ENCODE measurements at places on chromosomes 5 and 9.

GRCh38 chr5:64165500-64166200 lies at the start of gene RNF180:
RNF180 (plus strand) TSS chr5:64165843; CDS start chr5:64200808, 34,965 bp downstream.
- no peak for DNase-seq

DNA sequence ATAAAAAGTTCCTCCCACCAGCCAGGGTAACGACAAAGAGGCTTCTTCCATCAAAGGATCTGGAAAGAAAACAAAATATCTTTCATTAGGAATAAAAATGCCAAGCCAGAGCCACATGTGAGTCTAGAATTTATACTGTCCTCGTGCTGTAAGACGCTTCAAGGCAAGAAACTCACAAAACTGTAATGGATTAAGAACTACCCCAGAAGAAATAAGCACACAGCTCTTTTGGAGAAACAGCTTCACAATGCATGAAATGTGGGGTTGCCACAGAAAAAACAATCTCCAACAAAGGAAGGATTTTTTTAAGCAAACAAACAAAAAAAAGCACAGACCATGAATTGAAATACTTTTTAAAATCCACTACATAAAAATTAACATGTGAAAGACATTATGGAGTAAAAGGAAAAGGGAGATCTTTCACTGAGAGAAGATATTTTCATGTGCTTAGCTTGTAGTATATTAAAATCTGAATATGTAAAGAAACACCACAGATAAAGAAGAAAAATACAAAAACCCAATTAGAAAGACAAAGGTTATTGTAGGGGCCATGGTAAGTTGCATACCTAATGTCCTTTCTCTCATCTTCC lies 140.5 kb upstream of the NFIL3 start:
- no peak for DNase-seq

GRCh38 chr5:168869615-168870227 lies 290.6 kb upstream of the PANK3 start:
- no peak for DNase-seq

DNA sequence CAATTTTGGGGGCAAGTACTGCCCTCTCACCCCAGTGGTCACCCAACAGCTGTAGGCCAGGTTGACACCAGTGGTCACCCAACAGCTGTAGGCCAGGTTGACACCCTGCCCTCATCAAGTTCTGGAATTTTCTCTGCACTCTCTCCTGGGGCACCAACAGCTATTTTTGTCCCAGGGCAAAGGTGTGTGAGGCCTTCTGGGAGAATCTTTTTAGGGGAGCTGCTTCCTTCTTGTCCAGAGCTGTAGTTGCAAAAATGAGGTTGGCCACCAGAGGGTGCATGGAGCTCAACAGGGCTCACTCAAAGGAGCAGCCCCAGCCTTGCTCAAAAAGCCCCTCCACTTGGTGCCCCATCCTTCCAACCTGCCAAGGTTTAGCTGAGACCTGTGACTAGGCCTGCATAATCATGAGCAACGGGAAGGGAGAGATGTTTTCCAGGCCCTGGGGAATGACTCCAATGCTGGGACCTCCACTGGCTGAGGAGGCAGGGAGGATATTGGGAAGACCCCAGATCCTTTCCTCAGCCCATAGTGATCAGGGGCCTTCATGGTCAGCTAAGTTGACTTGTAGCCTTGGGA lies 10.6 kb upstream of the P4HA2 start:
- DNase-seq = no peak

GRCh38 chr5:80655231-80655774 lies 520 bp upstream of the DHFR start:
- DNase-seq = no peak

- no peak for DNase-seq
These were observed 6.9 kb upstream of the PDCL start for GRCh38 chr9:122835313-122835731.

- DNase-seq = no peak
These were observed 189.9 kb upstream of the SMC2 start for GRCh38 chr9:103904242-103904641.

DNA sequence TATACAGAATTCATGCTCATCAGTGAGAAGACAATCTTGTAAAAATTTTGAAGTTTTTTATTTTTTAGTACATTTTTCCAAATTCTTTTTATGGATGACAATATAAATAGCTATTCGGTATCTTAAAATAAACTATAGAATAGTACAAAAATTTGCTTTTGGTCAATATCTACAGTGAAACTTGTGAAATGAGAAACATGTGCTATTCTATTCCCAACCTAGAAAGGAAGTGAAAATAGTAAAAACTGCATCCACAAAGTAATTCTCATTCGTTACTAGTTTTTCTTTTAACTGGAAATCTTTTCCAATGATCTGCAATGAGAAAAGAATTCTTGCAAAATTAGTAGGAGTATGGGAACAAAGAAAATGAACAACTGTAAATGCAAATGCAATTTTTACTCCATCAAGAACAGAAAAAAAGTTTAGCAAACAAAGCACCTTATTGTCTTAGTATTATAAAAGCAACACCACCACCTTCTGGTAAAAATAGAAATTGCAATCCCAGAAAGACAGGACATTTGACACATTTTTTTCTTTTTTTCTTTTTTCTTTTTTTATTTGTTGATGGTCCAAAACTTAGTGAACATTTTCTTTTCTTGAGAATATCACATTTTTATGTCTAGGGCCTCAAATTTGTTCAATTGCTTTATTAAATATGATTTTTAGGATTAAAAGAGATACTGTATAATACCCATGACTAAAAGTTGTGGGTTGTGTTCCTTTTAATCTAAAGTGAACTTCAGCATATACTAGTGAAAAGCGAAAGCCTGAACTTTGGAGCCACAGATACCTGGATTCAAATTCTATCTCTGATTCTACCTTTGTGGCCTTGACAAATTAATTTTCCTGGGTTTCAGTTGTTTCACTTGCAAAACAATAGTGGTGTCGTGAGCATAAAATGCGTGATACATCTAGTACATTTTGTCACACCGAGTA lies 72.3 kb downstream of the SLCO4C1 start:
- no peak for DNase-seq

DNA sequence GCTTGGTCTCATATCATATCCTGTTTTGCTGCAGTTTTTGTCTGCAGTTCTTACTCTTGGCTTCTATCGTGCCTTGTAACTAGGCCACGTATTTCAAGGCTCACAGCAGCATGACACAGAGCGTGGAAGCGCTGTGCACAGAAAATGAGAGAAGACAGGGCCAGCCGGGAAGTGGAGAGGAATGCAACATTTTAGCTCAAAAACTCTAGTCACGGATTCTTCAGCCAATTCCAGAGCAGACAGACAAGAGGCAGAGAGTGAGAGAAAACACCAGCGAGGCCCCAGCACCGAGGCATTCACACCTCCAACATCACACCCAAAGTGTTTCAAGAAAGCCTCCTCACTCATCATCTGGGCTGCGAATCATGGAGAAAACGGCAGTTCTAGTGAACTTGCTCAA lies 160.8 kb downstream of the DNAH5 start:
- peak; percentile 31 for DNase-seq

- no peak for DNase-seq
These were observed at the start of gene CDKN2A for GRCh38 chr9:21993893-21994555. CDKN2A (minus strand) TSS chr9:21994392.

DNA sequence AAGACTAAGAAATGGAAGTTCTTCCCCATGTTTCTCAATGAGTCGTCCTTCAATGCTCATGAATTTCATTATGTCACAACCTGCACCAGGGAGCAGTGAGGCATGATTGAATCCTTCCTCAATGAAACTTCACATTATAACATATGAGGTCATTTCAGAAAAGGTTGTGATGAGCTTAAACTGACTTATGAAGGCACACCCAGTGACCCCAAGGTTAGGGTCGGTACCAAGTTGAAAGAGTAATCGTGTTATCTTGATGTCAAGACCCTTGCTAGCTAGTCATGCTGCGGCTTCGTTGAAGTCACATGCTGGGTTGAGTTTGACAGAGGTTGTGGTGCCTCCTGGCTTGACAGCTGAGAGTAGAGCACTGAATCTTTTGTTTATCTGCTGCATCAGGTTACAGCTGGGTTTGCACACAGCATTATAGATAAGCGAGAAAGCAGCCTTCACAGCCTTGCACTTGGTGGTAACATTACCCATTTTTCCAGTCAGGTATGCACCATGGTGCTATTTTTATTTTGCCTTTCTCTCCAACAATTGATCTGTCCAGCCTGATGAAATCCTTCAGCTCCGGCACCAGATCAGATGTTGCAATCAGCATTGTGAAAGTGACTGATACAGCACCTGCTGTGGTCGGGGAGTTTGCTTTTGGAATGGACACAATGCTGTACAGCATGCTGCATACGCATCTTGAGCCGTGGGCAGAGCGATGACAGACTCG lies 133.2 kb downstream of the ERCC6L2 start:
- no peak for DNase-seq

GRCh38 chr9:107620801-107621200 lies 131.2 kb upstream of the KLF4 start:
- DNase-seq = no peak

- DNase-seq = no peak
These were observed 316.8 kb downstream of the ARHGEF28 start for GRCh38 chr5:73942783-73943182.

GRCh38 chr9:72305102-72305546 lies 59.9 kb downstream of the ZFAND5 start:
- no peak for DNase-seq

GRCh38 chr5:126449751-126450271 lies 26.6 kb downstream of the GRAMD2B start:
- no peak for DNase-seq
